ENCODE measurements at places on chromosomes 7 and 10. TPM values are rescaled to one million over a fixed set of nuclear protein-coding genes. Genes with fewer than 3 reads are reported as not detected.

THSD7A gene
- total RNA-seq: not detected

GRCh38 chr10:118666350-118666749 is 70.9 kb upstream of the PRLHR start:
- H3K4me3 ChIP-seq: no peak overlapping the region
- H3K36me3 ChIP-seq: peaks cover 5% of the 10 kb centered on the region
- no peak overlapping the region for H3K27ac ChIP-seq
- DNase-seq: no peak
- peaks cover 27% of the 10 kb centered on the region for H3K4me1 ChIP-seq

GRCh38 chr10:58743466-58744115 is 230.9 kb downstream of the BICC1 start:
- DNase-seq: no peak
- no peaks in the 10 kb centered on the region for H3K36me3 ChIP-seq
- no peak overlapping the region for H3K4me3 ChIP-seq

ZNF804B gene
- not detected for total RNA-seq

GRCh38 chr10:127345231-127345965 is 149.0 kb upstream of the INSYN2A start:
- H3K4me1 ChIP-seq: peaks cover 2% of the 10 kb centered on the region
- no peak for DNase-seq
- no peak overlapping the region for H3K27ac ChIP-seq
- H3K4me3 ChIP-seq: no peak overlapping the region
- H3K27me3 ChIP-seq: peaks cover 11% of the 10 kb centered on the region

DNA sequence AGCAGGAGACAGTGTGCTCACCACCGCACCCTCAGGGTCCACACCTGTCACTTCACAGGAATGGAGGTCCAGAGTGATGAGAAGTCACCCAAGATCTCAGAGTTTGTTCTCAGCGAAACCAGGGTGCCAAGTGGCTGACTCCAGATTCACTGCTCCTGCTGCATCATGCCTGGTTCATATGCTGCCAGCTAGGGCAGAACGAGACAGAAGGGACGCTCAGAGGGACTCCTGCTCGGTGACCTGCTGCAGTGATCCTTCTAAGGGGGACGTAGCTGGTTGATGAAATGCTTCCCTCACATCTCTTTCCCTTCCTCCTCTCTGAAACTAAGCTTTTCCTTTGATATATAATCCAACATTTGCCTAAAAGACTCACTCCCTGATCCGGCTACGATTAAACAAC is 248.5 kb downstream of the SFMBT2 start:
- DNase-seq: no peak
- no peak overlapping the region for H3K27ac ChIP-seq
- no peak overlapping the region for H3K4me3 ChIP-seq
- peaks cover 28% of the 10 kb centered on the region for H3K36me3 ChIP-seq
- peaks cover 17% of the 10 kb centered on the region for H3K4me1 ChIP-seq

ATE1 gene
- total RNA-seq: 22.5 TPM

ANKRD7 gene
- total RNA-seq: 1.6 TPM

DNA sequence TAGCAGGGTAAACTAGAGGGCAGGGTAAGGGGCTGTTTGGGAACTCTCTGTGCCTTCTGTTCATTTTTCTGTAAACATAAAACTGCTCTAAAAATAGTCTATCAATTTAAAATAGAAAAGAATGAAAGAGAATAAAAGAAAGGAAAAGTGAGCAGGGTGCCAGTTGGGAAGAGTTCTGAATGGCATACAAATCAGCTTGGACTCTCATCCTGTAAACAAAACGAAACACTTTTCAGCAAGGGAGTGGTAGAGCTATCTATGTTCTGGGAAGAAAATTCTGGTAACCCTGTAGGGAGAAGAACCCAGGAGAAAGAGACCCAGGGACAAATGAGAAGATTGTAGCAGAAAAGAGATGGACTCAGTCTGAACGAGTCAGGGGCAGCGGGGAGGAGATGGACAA is 24.6 kb downstream of the SCRN1 start:
- peaks cover 9% of the 10 kb centered on the region for H3K4me1 ChIP-seq
- peaks cover 2% of the 10 kb centered on the region for H3K36me3 ChIP-seq
- no peak overlapping the region for H3K4me3 ChIP-seq
- H3K27me3 ChIP-seq: no peaks in the 10 kb centered on the region
- no peak for DNase-seq

GRCh38 chr7:134041477-134041876 is 85.7 kb upstream of the LRGUK start:
- H3K36me3 ChIP-seq: peaks cover 5% of the 10 kb centered on the region
- no peak overlapping the region for H3K4me3 ChIP-seq
- H3K27ac ChIP-seq: no peak overlapping the region
- H3K4me1 ChIP-seq: no peaks in the 10 kb centered on the region

CRTAC1 gene
- total RNA-seq: not detected

GRCh38 chr7:134873253-134873652 is 93.8 kb downstream of the CALD1 start:
- H3K27me3 ChIP-seq: peaks cover 4% of the 10 kb centered on the region
- no peak overlapping the region for H3K27ac ChIP-seq
- no peak overlapping the region for H3K4me3 ChIP-seq
- no peaks in the 10 kb centered on the region for H3K36me3 ChIP-seq
- H3K4me1 ChIP-seq: peaks cover 9% of the 10 kb centered on the region

GRCh38 chr7:35707422-35707821 is 12.5 kb upstream of the HERPUD2 start:
- no peaks in the 10 kb centered on the region for H3K36me3 ChIP-seq
- no peak for DNase-seq
- H3K27me3 ChIP-seq: no peaks in the 10 kb centered on the region
- H3K4me3 ChIP-seq: no peak overlapping the region

DNA sequence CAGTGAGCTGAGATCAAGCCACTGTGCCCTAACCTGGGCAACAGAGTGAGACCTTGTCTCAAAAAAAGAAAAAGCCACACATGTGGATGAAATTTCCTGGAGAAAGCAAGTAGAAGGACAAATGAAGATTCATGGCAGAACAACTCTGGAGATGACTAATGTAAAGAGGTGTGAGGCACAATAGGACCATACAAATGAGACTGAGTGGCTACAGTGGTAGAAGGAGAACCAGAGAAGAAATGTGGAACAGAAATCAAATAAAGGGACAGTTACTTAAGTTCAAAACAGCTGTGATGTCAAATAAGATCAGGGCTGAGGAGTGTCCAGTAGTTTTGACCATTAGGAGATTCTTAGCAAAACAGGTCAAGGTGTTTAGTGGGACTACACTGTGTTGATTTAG is 130.9 kb upstream of the CDK6 start:
- H3K4me3 ChIP-seq: no peak overlapping the region
- no peaks in the 10 kb centered on the region for H3K36me3 ChIP-seq

DNA sequence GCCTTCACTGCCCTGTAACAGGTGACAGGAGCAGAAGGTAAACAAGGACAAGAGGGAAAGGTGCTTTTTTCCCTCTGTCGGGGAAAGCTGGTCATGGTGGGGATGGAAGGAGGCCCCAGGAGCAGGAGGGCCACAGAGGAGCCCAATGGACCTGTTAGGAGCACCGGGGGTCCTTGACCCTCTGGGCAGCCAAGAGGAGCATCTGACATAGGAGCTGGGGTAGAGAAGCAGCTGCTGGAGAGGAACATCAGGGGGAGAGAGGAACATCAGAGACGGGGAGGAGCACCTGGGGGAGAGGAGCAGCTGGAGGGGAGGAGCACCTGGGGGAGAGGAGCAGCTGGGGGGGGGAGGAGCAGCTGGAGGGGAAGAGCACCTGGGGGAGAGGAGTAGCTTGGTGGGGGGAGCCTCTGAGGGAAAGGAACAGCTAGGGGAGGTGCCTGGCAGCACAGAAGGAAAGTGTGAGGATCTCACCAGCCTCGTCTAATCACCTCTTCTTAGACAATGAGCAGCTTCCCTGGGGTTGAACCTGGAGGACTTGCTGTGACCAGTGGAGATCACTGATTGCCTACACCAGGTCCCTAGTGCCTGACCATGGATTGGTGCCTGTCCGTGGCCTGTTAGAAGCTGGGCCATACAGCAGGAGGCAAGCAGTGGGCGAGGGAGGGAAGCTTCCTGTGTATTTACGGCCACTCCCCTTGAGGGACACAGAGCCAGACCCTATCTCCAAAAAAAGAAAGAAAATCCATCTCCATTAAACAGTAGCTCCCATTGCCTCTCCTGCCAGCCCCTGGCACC is 37.6 kb downstream of the JAKMIP3 start:
- H3K36me3 ChIP-seq: no peaks in the 10 kb centered on the region

- no peak for DNase-seq
- no peaks in the 10 kb centered on the region for H3K27me3 ChIP-seq
- H3K36me3 ChIP-seq: no peaks in the 10 kb centered on the region
- H3K4me1 ChIP-seq: no peaks in the 10 kb centered on the region
- H3K4me3 ChIP-seq: no peak overlapping the region
Observed at GRCh38 chr10:109622566-109622965, 300.7 kb downstream of the XPNPEP1 start.

OR6V1 gene
- total RNA-seq: not detected

- DNase-seq: no peak
- H3K4me3 ChIP-seq: no peak overlapping the region
- H3K27ac ChIP-seq: no peak overlapping the region
- no peaks in the 10 kb centered on the region for H3K36me3 ChIP-seq
- H3K4me1 ChIP-seq: no peaks in the 10 kb centered on the region
- no peaks in the 10 kb centered on the region for H3K27me3 ChIP-seq
Observed at GRCh38 chr10:1316121-1316808, 260.1 kb downstream of the WDR37 start.

- no peaks in the 10 kb centered on the region for H3K36me3 ChIP-seq
- H3K27ac ChIP-seq: no peak overlapping the region
- H3K27me3 ChIP-seq: no peaks in the 10 kb centered on the region
- DNase-seq: no peak
- H3K4me1 ChIP-seq: no peaks in the 10 kb centered on the region
Observed at GRCh38 chr7:14115701-14116100, 126.2 kb upstream of the ETV1 start.

DNA sequence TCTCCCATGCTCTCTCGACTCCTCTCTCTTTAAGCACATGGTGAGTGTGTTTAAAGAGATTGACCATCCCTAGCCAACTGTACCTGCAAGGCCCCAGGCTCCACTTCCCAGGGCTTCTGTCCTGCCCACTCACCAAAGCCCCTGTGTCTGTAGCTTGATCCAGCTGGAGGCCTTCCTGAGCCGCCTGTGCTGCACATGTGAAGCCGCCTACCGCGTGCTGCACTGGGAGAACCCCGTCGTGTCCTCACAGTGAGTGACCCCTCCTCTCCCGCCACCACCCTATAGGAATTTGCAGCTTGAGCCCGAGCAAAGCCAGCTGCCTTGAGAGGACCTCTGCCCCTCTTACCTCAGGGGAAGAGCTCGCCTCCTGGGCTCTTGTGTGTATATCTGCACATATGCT is 11.2 kb downstream of the ZFYVE27 start:
- no peaks in the 10 kb centered on the region for H3K27me3 ChIP-seq
- peaks cover 29% of the 10 kb centered on the region for H3K36me3 ChIP-seq
- no peak overlapping the region for H3K27ac ChIP-seq

- H3K27ac ChIP-seq: no peak overlapping the region
- H3K4me3 ChIP-seq: no peak overlapping the region
- H3K4me1 ChIP-seq: peaks cover 7% of the 10 kb centered on the region
Observed at GRCh38 chr10:173741-174140, 38.5 kb downstream of the ZMYND11 start.

SPDYE8 gene
- total RNA-seq: not detected

- H3K36me3 ChIP-seq: peaks cover 4% of the 10 kb centered on the region
- H3K4me1 ChIP-seq: peaks cover 22% of the 10 kb centered on the region
- H3K27ac ChIP-seq: peak overlapping the region; percentile 54
- no peak overlapping the region for H3K4me3 ChIP-seq
- DNase-seq: no peak
Observed at GRCh38 chr10:15182540-15183207, 14.2 kb upstream of the NMT2 start.

- no peak overlapping the region for H3K4me3 ChIP-seq
- DNase-seq: no peak
- no peaks in the 10 kb centered on the region for H3K4me1 ChIP-seq
- peaks cover 2% of the 10 kb centered on the region for H3K36me3 ChIP-seq
- peaks cover 18% of the 10 kb centered on the region for H3K27me3 ChIP-seq
Observed at GRCh38 chr7:158574308-158575036, 13.2 kb downstream of the PTPRN2 start.

- no peak overlapping the region for H3K27ac ChIP-seq
- H3K4me3 ChIP-seq: no peak overlapping the region
- DNase-seq: no peak
- no peaks in the 10 kb centered on the region for H3K36me3 ChIP-seq
Observed at GRCh38 chr10:33803248-33803647, 468.8 kb upstream of the NRP1 start.

- no peaks in the 10 kb centered on the region for H3K36me3 ChIP-seq
- no peak for DNase-seq
- no peak overlapping the region for H3K27ac ChIP-seq
- H3K4me1 ChIP-seq: peaks cover 27% of the 10 kb centered on the region
Observed at GRCh38 chr10:70324951-70325781, 41.4 kb upstream of the NPFFR1 start.

- peaks cover 14% of the 10 kb centered on the region for H3K36me3 ChIP-seq
- H3K27me3 ChIP-seq: peaks cover 3% of the 10 kb centered on the region
- DNase-seq: no peak
Observed at GRCh38 chr7:2734751-2735571, 47.0 kb downstream of the AMZ1 start.

DNA sequence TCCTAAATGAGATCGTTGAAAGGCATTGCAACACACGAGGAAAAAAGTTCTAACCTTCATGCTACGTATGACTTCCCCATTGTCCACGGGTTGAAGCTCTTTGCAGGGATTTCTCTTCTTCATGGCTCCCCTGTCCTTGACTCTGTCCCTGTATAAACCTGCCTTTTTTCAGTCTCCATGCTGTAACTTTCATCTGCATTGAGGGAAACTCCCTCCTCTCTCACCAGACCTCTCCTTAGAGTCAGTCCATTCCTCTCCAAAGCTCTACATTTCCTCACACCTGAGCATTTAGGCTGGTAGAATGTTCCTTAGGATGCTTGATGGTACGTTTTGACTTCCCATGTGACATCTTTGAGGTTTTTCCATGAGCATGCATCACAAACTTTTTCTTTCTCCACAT is 134.2 kb upstream of the FAM171A1 start:
- H3K36me3 ChIP-seq: no peaks in the 10 kb centered on the region
- peaks cover 4% of the 10 kb centered on the region for H3K4me1 ChIP-seq
- no peak overlapping the region for H3K27ac ChIP-seq
- peaks cover 40% of the 10 kb centered on the region for H3K27me3 ChIP-seq

DNA sequence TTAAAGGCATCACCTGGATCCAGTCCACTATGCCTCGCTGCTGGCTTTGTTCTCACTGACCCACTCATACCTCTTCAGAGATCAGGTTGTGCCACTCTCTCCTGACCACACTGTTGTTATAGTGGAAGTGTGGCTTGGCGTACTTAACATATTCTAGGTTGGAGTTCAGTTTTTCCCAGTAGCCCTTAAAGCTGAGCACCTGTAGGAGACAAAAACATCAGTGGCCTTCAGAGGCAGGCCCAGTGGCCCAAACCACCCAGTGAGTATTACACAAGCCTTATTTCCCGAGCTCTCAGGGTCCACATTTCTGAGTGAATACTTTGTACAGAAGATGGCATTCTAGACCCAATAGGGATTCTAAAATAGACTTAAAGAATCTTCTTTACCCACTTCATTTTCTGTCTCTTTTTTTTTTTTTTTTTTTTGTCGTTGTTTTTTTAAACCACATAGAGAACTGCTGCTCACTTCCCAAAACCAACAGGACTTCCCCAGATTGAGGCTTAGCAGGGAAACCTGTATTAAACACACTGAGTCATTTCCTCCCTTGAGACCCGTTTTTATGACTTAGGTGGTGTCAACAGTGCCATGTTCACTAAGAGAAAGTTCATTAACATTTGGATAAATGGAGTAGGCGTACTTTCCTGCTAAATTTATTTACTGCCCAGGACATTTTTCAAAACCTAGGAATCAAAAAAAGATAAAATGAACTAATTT is 85.8 kb downstream of the GSAP start:
- H3K27me3 ChIP-seq: no peaks in the 10 kb centered on the region
- peaks cover 57% of the 10 kb centered on the region for H3K4me1 ChIP-seq
- peak overlapping the region; percentile 72 for H3K27ac ChIP-seq
- peak overlapping the region; percentile 26 for H3K4me3 ChIP-seq
- H3K36me3 ChIP-seq: no peaks in the 10 kb centered on the region
- peak; percentile 19 for DNase-seq
